ENCODE measurements at places on chromosomes 12 and 14.

DNA sequence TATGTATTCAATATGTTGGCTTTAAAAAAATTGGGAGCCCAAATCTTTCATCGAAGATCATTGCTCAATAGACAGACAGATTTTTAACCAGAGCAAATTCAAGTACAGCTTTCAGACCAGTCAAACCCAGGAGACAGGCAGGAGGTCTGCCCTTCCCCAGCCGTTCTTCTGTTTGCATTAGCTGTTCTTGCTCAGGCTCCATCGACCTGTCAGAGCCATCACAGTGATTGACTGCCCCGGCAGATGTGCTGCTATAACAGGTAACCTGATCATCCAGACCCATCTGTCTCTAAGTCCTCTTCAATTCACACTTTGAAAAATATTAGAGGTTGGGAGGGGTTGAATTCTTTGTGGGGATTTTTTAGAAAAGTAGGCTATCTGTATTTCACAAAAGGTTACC is 453.5 kb downstream of the FOXG1 start:
- DNase-seq = no peak

DNA sequence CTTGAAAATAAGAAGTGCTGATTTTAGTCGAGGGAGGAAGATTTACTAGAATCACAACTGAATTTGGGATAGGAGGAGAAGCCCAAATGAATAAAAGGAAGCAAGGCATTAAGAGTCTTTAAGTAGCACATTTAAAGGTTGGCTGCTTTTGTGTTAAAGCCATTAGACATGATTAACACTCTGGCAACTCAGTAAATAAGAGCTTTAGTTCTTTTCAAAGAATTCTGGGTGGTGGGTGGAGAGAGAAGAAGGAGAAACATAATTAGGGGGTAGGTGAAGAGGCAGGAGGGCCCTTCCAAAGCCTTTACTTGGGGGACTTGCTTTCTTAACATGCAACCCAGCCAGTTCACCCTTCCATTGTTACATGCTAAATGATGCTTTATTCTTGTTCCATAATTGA is 284.6 kb upstream of the SEL1L start:
- DNase-seq = no peak

GRCh38 chr14:100387450-100387849 is 64.3 kb downstream of the SLC25A47 start:
- DNase-seq = no peak

DNA sequence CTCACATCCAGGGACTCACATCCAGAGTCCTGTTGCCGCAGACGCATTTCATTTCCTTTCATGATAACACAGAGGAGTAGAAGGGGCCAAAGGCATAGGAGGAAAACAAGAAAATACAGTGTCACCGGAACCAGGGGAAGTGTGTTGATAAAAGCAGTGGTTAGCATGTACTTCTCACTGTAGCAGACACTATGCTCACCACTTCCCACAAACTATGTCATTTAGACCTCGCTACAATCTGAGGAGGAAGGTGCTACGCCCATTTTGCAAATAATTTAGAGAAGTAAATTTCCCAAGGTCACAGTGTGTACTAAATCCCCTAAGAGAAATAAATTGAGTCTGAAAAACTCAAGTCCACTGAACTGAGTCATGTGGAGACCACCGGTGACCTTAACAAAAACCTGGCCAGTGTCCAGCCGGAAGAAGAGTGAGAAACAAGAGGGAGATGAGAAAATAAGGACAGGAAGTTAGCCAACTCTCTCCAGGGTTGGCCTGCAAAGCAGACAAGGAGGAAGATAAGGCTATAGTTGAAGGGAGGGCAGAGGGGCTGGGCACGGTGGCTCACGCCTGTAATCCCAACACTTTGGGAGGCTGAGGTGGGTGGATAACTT is 25.8 kb upstream of the TMCC3 start:
- DNase-seq = no peak

GRCh38 chr12:17971850-17972249 is 118.1 kb downstream of the RERGL start:
- no peak for DNase-seq

DNA sequence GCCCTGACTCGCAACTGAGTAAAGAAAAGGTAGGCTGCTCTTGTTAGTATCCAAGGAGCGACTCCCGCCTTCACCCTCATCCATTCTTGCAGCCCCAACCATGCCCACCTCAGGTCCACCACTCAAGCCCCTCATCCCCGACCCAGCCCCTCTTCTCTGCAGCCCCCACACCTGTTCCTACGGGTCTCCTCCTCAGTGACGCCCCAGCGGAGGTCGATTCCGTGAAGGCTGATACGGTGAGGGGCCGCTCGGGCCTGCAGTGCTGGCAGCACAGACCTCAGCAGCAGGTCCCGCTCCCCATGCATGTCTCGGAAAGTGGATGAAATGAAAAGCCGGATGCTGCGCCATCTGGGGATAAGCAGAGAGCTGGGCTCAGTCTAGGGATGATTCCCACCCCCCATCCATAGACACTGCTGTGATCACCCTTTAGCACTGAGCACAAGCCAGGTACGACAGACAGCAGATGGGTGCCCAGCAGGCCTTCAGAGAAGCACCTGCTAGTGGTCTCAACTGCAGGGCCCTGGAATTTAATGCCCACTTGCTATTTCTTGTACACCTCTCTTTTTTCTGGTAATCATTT is 26.9 kb downstream of the TEP1 start:
- no peak for DNase-seq

- no peak for DNase-seq
Measured at GRCh38 chr14:56333359-56334292, 215.4 kb downstream of the PELI2 start.

DNA sequence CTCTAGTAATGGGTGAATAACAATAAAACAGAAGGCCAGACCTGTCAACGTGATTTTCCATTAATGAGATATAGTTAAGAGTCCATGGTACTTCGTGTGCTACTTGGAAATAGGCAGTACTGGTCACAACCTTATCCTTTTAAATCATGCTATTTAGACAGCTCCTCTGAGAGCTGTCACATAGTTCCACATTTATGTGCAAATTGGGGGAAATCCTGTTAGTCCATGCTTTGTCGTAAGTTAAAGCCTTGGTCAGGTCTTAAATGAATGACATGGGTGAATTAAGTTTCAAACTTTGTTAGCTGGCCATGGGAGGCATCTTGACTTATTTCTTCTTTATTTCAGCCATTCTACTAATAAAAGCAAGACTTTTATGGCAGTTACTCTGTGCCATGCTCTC is 11.9 kb upstream of the BHLHE41 start:
- no peak for DNase-seq

DNA sequence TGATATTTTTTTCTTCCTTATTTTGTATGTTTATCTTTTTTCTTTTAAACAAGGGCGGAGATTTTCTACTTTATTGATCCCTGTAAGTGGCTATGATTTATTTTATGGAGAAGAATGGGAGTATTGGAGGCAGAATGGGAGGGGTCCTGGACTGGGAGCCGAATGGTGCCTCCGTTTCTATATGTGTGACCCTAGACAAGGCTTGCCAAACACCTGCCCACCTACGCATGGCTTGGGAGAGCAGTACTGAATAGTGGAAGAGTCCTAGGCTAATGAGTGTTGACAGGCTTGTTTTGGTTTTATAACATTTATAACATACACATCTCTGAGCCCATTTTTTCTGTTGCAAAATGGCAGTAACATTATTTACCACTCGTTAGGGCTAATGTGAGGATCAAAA is 29.0 kb downstream of the STK38L start:
- no peak for DNase-seq

DNA sequence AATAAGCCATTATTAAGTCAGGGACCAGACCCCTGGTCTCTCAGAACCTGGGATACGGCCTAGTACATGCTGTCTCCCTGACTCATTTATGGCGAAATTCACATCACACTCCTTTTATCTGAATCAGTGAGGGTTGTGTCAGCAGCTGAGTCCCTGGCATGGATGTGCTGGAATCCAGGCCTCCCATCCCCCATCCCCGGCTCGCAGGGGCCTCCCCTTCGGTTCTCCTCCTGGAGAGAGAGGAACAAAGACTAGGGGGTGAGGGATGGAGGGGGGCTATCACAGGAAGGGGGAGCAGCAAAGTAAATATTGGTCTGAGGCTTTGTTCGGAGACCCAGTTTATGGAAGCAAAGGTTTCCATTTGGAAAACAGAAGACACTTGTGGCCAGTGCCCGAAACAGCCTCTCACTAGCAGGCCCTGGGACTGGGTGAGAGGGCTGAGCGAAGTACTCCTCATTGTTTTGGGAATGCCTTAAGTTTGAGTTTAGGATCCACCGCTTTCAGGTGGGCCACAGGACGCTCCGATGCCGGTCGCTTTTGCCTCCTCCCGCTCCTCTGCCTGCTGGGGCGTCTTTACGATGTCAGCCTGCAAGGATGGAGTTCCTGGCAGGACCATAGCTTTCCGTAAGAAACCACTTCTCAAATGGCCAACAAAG is 145.0 kb downstream of the PRKCH start:
- DNase-seq = peak; percentile 98

DNA sequence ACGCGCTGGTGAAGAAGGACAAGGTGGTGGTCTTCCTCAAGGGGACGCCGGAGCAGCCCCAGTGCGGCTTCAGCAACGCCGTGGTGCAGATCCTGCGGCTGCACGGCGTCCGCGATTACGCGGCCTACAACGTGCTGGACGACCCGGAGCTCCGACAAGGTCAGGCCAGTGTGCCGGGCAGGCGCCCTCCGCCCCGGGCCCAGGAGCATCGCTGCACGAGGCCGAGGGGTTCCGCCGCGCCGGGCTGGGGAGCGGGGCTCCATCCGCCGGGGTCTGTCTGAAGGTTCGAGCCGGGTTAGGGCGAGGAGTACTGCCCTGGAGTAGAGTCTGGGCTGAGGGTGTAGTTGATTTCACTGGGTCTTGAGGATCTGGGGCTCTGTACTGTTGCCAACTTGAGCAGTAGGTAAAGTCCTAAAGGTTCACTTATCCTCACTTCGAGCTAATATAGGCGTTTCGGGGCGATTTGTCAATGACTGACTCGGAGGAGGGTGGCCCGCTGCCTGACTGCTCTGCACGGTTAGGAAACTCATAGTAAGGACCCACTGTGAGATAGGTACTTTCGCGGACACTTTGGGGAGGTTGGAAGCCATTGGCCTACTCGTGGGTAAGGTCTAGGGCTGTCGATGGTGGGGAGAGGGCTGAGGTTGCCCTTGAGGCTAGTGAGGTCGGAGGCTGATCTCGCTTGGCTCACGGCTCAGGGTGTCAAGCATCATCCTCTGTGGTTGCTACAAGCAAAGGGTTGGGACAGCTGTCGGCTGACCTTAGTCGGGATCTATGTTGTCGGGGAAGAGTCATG is 574 bp downstream of the GLRX5 start:
- DNase-seq = no peak

- DNase-seq = no peak
Measured at GRCh38 chr12:8844665-8845064, 22.2 kb downstream of the A2ML1 start.

GRCh38 chr12:89597770-89598169 is 71.9 kb upstream of the POC1B start:
- DNase-seq = no peak

GRCh38 chr12:82644896-82645295 is 41.8 kb upstream of the TMTC2 start:
- DNase-seq = no peak

Measured in fibroblast of the conjunctiva (primary cell).